Stimulated activated CD4-positive, alpha-beta T cell treated with anti-CD3 and anti-CD28 coated beads, TNF-alpha, amount 100 ng/mL, for 24 hours (primary cell): ENCODE measurements at places on chromosomes 2 and 18.

DNA sequence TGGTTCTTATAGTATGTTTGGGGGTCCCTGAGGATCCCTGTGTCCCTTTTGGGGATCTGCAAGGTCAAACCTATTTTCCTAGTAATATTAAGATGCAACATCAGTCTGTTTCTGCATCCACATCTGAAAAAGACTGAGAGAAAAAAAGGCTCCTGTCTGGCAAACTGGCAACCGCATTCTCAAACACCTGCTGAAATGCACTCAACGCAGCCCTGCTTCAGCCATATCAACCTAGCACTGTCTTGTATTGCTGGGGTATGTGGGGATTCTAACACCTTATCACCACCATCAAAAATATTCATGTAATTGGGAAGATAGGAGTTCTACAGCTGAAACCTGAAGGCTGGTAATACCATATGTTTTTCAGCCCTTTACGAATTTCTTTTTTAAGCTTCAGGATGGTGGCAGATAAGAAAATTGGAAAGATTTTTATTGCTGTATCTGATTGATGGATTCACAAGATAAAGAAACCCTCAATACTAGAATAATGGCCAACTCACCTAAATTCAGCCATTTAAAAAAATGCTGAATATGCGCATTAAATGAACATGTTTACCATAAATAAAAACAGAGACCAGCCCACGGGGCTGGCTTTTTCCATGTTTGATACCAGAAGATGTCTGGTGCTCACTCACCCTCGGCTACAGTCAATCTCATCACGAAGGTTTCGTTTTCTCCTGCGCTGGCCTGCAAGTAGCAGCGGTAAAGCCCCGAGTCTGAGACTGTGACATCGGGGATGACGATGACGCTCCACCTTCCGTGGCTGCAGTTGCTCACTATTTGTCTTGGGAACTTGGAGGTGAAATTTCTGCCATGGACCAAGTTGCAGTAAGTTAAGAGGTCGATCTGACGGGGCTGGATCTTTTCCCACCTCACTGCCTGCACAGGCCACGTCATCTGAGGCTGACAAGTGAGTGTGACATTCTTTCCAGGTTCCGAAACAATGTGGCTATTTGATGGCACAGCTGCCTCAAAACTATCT lies 52.3 kb downstream of the CD226 start:
- DNase-seq: no peak

DNA sequence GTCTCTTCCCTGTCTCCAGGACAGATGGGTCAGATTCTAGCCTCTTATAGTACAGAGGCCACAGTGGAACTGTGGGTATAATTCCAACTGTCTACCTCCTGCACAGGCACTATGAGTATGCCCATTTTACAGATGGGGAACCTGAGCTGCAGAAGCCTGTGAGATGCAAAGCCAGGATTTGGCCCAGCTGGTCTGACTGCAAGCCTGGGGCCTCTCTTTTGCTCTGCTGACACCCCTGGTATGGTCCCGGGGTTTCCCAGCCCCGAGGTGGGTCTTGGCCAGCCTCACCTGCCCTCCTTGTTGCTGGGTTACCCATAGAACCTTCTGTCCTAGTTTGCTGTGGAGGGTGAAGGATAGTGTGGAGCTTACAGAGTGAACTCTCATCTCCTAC lies 9.8 kb downstream of the HS6ST1 start:
- no peak for DNase-seq

GRCh38 chr2:67652679-67653078 lies 255.5 kb downstream of the ETAA1 start:
- no peak for DNase-seq

- DNase-seq: no peak
Measured at GRCh38 chr2:200034816-200035215, 79.4 kb downstream of the MAIP1 start.

DNA sequence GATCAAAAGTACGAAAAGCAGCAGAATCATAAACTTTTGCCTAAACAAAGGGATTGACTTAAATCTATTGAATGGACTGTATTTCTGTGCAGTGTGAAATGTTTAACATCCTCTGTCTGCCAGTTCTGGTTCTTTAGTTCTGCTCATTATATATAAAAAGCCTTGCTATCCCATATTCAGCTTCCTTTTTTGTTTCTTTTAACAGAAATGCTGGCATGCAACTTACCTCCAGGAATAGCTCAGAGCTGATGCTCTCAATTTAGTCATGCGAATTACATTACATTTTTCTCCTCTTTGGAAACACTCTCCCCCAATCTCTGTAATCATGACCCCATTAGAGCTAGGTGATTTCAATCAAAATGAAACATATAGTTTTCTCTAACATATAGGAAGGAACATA lies 73.6 kb downstream of the SPHKAP start:
- no peak for DNase-seq

- DNase-seq: no peak
Measured at GRCh38 chr2:152083202-152083875, 15.5 kb downstream of the CACNB4 start.
